Stimulated activated CD4-positive, alpha-beta T cell treated with anti-CD3 and anti-CD28 coated beads, Interleukin-1b, Interleukin-23, amount 100 ng/mL, for 4 hours (primary cell): ENCODE measurements at places on chromosomes 6 and 20.

GRCh38 chr20:61757-62156 is 25.7 kb upstream of the DEFB125 start:
- no peak for DNase-seq

DNA sequence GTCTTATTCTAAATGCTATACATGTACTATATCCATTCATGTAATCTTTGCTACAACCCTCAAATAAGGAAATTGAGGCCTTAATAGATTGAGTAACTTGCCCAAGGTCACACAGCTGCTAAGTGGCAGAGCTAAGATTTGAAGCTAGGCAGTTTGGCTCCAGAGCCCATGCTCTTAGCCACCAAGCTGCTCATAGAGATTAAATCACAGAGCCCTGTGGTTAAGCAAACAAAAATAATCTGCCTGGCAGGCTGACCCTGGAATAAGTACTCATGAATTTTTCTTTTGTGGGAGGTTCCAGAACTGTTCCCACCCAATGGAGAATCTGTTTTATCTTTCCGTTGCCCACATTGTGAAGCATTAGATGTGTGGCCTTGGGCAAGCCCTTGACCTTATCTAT is 7.4 kb downstream of the AAR2 start:
- DNase-seq, result no peak

DNA sequence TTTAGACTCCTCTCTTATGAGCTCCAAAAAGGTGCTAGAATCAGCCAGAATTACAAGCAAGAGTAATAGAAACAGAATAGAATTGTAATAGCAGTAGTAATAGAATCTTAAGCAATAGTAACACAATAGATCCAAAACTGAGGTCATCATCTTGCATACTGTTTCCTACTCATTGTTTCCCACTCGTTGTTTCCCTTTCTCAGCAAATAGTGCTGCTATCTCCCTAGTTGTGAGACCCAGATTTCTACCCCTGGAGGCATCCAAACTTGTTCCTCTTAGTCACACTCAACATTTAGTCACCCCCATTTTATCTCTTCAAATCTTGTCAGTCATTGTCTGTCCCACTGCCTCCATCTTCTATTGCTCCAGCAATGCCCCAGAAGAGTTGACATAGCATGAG is 356.9 kb upstream of the MARCKS start:
- no peak for DNase-seq

- no peak for DNase-seq
Measured at GRCh38 chr6:129609635-129610034, 100.3 kb downstream of the ARHGAP18 start.

DNA sequence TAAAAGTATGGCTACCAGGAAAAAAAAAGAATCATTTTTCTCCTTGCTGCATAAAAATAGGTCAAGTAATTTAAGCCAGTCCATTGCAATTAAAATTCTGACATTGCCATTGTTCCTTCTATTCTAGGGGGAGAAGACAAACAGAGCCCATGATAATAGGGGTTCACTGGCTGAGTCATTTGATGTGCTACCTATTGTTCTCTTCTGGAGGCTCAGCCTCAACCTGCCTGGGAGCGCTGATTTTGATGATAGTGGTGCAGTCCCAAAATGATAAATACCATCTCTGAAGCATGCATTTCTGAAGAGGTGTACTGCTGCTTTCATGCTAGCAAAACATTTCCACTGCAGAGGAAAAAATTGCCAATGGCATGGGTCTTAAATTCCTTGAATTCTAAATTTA is 5.8 kb downstream of the CITED2 start:
- no peak for DNase-seq

GRCh38 chr6:33894438-33894837 is 90.6 kb upstream of the MLN start:
- DNase-seq, result no peak

GRCh38 chr20:45095805-45096238 is 5.1 kb downstream of the KCNS1 start:
- peak; percentile 37 for DNase-seq

DNA sequence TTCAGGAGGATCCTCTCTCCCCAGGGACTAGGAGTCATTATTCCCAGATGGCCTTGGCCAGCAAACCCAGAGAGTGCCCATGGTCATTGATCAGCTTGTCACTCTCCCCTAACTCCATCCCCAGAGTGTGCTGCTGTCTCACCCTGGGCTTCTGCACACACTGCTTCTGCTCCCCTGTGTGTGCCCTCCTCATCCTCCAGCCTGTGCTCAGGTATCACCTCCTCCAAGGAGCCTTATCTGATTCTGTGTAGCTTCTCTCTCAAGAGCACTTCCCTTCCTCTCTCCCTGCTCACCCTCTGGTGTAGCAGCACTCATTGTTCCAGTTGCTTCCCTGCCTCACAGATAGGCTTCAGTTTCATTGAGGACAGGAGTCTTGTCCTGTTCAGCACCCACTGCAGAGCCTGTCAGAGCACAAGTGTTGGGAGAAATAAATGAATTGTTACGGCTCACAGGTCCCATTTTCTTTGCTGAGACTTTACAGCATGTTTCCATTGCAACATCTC is 102.4 kb downstream of the JAG1 start:
- DNase-seq, result no peak

GRCh38 chr6:167214206-167214605 is 56.4 kb upstream of the GPR31 start:
- no peak for DNase-seq

GRCh38 chr20:58402827-58403226 is 13.8 kb downstream of the VAPB start:
- no peak for DNase-seq

- DNase-seq, result no peak
Measured at GRCh38 chr6:38501931-38502330, 137.8 kb downstream of the BTBD9 start.

GRCh38 chr6:89910902-89911240 is 16.6 kb downstream of the GJA10 start:
- DNase-seq, result no peak

GRCh38 chr6:158244373-158244772 is 67.9 kb upstream of the TULP4 start:
- DNase-seq, result no peak

DNA sequence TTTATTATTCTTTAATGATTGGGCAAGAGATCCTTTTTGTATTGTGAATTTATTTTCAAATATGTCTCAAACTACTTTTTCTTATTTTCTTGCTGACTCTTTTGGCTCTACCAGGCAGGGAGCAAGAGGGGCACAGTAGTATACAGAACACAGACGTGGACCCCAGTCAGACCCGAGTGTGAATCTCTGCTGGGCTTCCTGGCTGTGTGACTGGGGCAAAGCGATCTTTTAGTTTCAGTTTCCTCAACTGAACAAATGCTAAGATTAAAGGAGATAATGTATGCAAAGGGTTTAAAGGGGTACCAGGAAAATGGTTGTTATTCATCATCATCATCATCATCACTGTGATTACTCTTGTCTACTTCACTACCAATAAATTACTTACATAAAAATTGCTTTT is 317.5 kb downstream of the HIVEP2 start:
- DNase-seq, result no peak

GRCh38 chr6:160742090-160742489 is 40.0 kb downstream of the PLG start:
- DNase-seq, result no peak

DNA sequence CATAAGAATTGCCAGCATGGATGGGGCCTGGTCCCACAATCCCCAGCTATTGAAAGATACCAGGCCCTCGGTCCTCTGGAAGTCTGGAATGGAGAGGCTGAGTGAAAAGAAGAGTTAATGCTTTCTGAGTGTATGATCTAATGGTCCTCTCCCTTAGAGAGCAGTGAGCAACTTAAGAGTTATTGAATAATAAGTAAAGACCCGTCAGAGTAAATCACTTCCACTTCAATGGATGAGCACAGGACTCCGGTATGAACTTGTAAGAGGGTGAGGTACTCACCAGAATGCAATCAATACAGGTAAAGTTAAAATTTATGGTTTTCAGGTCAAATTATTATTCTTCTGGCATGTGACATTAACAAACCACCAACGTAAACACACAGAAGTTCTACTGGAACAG is 39.9 kb downstream of the FAXC start:
- no peak for DNase-seq

GRCh38 chr20:57579898-57580447 is 19.1 kb downstream of the PCK1 start:
- no peak for DNase-seq

DNA sequence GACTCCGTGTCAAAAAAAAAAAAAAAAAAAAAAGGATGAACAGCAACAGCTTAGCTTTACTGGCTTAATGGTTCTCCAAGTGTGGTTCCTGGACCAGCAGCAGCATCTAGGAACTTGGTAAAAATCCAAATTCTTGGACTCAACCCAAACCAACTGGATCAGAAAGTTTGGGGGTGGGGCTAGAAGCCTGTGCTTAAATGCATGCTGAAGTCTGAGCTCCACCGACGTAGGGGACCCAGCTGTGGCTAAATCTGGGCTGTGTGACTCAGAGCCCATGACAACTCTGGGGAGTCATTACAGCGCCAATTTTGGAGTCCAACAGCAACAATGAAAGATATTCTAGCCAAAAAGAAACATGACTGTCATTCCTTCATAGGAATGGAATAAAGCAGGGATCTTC is 13.6 kb upstream of the CHD6 start:
- DNase-seq, result no peak

DNA sequence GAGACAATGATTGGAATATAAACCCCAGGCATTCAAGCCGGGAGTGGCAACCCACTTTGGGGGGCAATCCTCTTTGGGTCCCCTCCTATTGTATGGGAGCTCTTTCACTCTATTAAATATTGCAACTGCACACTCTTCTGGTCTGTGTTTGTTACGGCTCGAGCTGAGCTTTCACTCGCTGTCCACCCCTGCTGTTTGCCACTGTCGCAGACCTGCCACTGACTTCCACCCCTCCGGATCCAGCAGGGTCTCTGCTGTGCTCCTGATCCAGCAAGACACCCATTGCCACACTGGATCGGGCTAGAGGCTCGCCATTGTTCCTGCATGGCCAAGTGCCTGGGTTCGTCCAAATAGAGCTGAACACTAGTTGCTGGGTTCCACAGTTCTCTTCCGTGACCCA is 222.8 kb upstream of the MANEA start:
- DNase-seq, result no peak

- DNase-seq, result no peak
Measured at GRCh38 chr6:16837217-16837972, 76.1 kb upstream of the ATXN1 start.

- no peak for DNase-seq
Measured at GRCh38 chr6:16782278-16782677, 21.0 kb upstream of the ATXN1 start.

GRCh38 chr20:46621492-46621891 is 29.8 kb downstream of the SLC13A3 start:
- no peak for DNase-seq

DNA sequence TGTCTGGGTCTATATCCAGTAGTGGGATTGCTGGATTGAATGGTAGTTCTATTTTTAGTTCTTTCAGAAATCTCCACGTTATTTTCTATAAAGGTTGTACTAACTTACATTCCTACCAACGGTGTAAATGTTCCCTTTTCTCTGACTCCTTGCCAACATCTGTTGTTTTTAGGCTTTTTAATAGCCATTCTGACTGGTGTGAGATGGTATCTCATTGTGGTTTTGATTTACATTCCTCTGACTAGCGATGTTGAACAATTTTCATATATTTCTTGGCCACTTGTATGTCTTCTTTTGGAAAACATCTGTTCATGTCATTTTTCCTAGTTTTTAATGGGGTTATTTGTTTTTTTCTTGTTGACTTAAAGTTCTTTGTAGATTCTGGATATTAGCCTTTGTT is 99.3 kb downstream of the BMP2 start:
- no peak for DNase-seq

DNA sequence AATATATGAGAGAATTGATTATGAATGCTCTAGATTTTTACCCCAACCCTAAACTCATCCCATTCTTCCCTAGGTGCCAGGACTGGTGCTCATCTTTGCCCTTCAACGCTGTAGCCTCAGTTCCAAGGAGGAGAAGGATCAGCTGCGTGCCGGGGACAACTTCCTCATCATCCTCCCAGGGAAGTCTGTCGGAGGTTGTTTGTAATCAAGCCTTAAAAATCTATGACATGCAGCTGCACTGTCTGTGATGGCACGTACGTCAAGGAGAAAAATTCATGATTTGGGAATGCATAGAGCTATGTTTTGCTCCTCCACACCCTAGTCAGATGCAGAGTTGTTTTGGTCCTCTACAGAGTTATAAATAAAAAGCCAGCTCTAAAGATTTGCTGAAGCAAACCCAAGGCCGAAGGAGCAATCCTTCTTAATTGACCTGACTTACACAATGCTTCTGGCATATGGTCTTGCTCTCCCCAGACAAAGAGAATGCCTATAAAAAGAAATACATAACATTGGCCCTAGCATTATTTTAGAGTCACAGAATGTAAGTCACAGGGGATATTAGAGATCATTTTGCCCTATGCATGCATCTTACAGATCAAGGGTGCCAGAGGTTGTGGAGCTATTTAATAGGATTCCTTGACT is 244.2 kb downstream of the HIVEP2 start:
- DNase-seq, result no peak

DNA sequence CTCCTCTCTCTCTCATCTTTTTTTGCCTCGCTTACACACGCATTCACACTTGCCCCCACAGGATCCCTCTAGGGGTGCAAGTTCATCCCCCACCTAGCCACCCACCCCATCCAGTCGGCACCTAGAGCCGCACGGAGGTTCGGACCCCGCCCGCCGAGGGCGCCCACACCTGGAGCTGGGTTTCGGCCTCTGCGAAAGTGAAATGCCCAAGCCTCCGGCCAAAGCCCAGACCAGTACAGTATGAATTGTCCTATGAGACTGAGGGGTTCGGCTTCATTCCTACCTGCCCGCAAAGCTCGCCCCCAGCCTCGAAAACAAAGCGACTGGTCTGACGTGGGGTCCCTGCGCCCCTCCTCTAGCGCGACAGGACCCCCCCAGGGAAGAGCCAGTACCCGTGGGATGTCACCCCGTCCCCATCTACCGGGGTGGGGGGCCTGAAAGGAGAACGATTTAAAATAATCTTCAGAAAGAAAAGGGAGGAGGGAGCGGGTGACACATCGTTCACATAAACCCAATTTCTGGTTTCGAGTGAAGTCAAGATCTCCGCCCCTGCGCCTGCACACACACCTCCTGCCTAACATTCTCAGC is 1.5 kb downstream of the TFAP2A start:
- DNase-seq, result no peak

- DNase-seq, result no peak
Measured at GRCh38 chr6:98775205-98775604, 59.2 kb upstream of the POU3F2 start.
